ENCODE measurements at places on chromosomes 3 and 15.
A peak's percentile ranks its signal among the peaks of the same experiment; 100 is the strongest.

- DNase-seq = no peak
These were observed 38.6 kb downstream of the LYZL4 start for GRCh38 chr3:42371776-42372175.

- no peak for DNase-seq
These were observed 196.5 kb upstream of the ATP11B start for GRCh38 chr3:182596676-182597410.

- no peak for DNase-seq
These were observed 45.5 kb downstream of the PCSK6 start for GRCh38 chr15:101444015-101444414.

- DNase-seq = no peak
These were observed 86.6 kb downstream of the EDEM1 start for GRCh38 chr3:5274091-5274490.

DNA sequence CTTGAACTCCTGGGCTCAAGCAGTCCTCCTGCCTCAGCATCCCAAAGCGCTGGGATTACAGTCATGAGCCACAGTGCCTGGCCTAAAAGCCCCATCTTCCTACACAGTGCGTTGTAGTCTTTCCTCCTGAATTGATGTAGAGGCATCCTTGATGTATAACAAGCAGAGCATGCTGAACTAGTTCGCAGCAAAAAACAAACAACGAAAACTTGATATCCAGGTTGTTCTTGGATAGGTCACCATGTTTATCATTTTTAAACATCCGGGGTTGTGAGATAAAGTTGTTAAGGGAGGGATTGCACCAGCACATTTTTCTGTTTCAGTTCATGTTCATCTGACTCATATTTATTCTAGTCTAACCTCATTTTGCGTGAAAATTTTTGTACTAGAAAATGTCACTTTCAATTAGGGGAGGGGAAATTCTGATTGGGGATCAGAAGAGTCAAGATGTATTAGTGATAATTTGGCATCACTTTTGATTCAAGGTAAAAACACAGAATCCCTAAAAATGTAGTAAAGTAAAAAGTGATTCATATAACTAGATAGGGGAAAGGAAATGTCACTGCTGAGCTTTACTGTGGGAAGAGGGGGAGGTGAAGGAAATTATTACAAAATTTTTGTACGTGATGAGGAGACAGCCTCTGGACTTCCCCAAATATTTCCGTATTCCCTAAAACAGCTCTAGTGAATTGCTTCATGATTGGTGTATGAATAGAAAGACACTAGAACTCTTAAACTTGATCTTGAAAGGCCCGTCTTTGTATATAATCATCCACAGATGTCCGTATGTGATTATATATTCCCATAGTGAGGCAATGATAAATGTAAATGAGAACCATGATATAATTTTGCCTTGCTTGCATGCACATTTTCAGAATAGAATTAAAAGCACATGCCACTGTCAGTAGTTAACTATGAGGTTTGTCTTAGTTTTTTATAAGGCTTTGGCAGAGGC, 22.9 kb downstream of the RAB8B start:
- DNase-seq = no peak

- no peak for DNase-seq
These were observed 726.5 kb upstream of the NECTIN3 start for GRCh38 chr3:110344897-110345767.

- DNase-seq = no peak
These were observed 162.4 kb downstream of the PLCL2 start for GRCh38 chr3:17047162-17047561.

DNA sequence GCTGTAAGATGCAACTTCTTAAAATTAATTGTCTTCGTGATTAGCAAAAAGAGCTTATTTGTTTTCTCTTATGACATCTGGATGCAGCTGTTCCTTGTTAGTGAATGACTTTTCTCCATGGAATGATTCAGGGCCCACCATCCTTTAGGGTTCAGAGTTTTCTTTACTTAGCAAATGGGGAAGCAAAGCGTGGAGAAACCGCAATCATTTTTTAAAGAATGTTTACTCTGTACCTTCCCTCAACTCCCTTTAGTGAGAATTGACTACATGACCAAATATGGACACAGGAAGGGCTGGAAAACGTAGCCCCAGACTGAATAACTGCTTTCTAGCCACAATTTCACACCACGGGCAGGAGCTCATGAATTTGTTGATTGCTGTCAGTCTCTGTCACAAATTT, 130.1 kb downstream of the EDEM1 start:
- no peak for DNase-seq

DNA sequence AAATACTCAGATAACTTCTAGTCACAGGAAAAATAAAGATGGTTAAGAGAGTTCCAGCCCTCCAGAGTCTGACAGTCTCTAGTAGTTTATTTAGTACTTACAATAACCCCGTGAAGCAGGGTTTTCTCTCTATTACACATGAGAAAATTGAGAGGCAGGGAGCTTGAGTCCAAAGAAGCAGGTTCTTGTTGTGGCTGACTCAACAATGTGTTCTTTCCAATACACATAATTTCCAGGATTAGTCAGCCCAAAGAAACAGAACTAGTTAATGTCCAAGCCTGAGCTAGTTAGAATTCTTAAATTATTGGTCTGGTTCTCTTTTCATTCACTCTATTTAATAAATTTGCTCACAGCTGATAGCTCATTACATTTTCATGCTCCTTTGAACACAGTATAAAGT, 49.9 kb downstream of the ALDH1A2 start:
- DNase-seq = no peak

DNA sequence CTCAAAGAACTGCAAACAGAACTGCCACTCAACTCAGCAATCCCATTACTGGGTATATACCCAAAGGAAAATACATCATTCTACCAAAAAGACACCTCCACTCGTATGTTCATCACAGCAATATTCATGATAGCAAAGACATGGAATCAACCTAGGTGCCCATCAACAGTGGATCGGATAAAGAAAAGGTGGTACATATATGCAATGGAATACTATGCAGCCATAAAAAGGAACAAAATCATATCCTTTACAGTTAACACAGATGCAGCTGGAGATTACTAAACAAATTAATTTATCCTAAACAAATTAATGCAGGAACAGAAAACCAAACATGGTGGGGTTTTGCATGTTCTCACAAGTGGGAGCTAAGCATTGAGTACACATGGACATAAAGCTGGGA, 27.3 kb downstream of the MGLL start:
- DNase-seq = no peak

- DNase-seq = no peak
These were observed 82.1 kb downstream of the FILIP1L start for GRCh38 chr3:100032243-100032642.

GRCh38 chr3:128014548-128014947, 37.7 kb upstream of the SEC61A1 start:
- DNase-seq = no peak

DNA sequence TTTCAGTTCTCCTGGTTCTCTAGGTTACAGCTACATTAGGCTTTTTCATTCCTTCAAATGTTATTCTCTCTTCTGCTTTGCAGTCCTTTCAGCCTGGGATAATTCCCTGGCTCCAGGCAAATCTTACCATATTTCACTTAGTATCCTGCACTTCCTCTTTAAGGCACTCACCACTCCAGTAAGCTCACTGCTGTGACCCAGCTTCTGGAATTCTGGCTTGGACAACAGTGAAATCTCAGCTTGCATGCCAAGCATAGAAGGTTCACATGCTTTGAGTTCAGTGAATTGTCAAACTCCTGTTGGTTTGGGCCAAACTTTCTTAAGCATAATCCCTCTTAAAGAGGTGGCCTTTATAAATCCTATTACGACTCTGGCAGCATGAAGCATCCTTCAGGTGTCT, 69.4 kb downstream of the SCN10A start:
- no peak for DNase-seq

DNA sequence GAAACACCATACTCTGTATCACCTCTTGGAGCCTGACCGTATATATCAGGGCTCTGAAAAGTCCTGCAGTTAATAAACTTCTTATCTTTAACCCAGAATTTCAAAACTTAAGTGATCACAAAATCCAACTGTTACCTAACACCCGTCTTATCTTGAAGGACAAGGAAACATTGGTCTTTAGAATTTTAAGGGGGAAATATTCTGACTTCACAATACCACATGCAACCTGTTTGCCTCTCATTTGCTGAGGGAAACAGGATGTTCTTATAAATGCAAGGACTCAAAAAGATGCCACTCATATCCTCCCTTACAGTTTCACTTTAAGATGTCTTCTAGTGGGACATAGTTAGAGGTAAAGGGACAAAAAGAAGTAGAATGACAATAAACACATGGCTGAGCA, 67.9 kb downstream of the CRTC3 start:
- no peak for DNase-seq

GRCh38 chr3:55827786-55828185, 340.7 kb upstream of the WNT5A start:
- DNase-seq = no peak

DNA sequence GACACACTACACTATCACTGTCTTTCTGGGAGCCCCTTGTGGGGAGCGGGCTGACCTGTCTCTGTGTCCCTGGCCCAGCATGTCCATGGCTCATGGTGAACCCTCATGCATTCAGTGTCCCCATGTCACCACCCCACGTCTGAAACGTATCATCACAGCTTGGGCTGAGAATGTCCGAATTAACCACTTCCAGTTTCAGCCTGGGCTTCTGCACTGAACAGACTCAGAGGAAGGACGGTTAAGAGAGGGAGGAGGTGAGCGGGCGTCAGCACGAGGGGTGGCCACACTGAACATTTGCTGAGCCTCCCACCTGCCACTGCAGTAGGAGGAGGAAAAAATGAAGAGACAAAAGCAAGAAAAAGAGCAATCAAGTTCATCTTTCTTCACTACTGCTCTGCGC, 30.5 kb downstream of the ATP2B2 start:
- DNase-seq = no peak

GRCh38 chr3:130316169-130316568, 29.3 kb upstream of the COL6A5 start:
- DNase-seq = peak; percentile 68

- DNase-seq = no peak
These were observed 28.1 kb downstream of the MCF2L2 start for GRCh38 chr3:183400352-183400751.

DNA sequence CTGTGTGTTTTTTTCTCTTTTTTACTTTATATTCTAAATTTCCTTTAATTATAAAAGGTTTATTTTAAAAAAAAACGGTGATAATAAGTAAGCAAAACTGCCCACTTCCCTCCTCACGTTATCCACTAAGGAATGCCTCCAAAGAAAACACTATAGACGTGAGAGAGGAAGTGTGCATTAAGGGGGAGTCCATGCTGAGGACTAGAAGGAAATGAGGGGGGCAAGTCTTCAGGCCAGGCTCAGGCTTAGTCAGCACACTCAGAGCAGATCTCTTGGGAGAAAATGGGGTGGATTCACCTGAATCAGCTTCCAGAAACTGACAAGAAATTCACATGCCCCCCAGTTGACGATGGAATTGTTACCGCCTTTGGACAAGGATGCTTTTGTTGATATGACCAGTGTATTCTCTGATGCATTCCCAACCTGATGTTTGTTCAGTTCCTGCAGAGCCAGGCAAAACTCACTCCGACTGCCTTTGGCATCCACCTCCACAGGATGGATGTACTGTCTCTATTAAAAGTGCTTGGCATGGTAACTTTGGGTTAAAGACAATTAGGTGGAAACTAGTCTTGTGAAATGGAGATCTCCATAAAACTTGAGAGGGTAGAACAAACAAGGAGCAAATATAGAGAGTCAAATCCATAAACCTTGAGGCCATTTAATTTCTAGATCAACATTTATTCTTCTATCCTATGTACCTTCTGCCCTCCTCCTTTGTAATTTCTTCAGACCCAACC, 167.8 kb downstream of the MYRIP start:
- DNase-seq = no peak

GRCh38 chr3:188458756-188459155, 304.8 kb downstream of the LPP start:
- no peak for DNase-seq

DNA sequence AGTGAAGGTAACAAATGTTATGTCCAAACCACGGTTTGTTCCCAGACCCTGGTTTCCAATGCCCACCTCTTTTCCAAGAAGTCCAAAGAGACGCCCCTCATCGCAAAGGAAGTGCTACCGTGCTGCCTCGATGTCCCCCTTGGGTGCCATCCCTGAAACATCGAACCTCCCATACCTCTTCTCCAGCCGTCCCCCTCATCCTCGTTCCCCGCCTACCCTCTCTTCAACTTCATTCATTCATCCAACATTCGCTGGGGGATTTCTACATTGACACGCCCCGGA, 467 bp downstream of the TIPIN start:
- DNase-seq = no peak

GRCh38 chr3:183252973-183253527, at the start of gene B3GNT5:
B3GNT5 (plus strand) TSS chr3:183253253; CDS start chr3:183269799, 16,546 bp downstream.
- DNase-seq = peak; percentile 84

GRCh38 chr3:125032100-125032643, 23.6 kb downstream of the HEG1 start:
- DNase-seq = no peak

GRCh38 chr15:95826412-95827195, 503.9 kb upstream of the NR2F2 start:
- DNase-seq = no peak

- DNase-seq = no peak
These were observed 798.8 kb downstream of the OTOL1 start for GRCh38 chr3:162295323-162295983.

All from thyroid gland (tissue), 4 donors.